K562 (cell line): ENCODE measurements at places on chromosomes 5 and 9. TPM values are rescaled to one million over a fixed set of nuclear protein-coding genes. Genes with fewer than 3 reads are reported as not detected.

- no peaks in the 10 kb centered on the region for H3K27me3 ChIP-seq
- peaks cover 23% of the 10 kb centered on the region for H3K4me1 ChIP-seq
- no peak for DNase-seq
- H3K27ac ChIP-seq = peak overlapping the region; percentile 93
- H3K4me3 ChIP-seq = no peak overlapping the region
Observed at GRCh38 chr5:145856285-145856818, 16.5 kb downstream of the GRXCR2 start.

GRCh38 chr9:105241356-105242043 is 3.0 kb upstream of the SLC44A1 start:
- no peak for DNase-seq
- peaks cover 9% of the 10 kb centered on the region for H3K27me3 ChIP-seq
- peaks cover 16% of the 10 kb centered on the region for H3K4me1 ChIP-seq
- H3K27ac ChIP-seq = no peak overlapping the region
- H3K4me3 ChIP-seq = no peak overlapping the region

- DNase-seq = peak; percentile 5
- no peak overlapping the region for H3K4me3 ChIP-seq
- H3K27ac ChIP-seq = no peak overlapping the region
- no peaks in the 10 kb centered on the region for H3K4me1 ChIP-seq
- H3K36me3 ChIP-seq = no peaks in the 10 kb centered on the region
- no peaks in the 10 kb centered on the region for H3K27me3 ChIP-seq
Observed at GRCh38 chr9:84781458-84781857, 111.9 kb downstream of the NTRK2 start.

IGFBPL1 gene
- total RNA-seq = not detected in 2 replicates

DNA sequence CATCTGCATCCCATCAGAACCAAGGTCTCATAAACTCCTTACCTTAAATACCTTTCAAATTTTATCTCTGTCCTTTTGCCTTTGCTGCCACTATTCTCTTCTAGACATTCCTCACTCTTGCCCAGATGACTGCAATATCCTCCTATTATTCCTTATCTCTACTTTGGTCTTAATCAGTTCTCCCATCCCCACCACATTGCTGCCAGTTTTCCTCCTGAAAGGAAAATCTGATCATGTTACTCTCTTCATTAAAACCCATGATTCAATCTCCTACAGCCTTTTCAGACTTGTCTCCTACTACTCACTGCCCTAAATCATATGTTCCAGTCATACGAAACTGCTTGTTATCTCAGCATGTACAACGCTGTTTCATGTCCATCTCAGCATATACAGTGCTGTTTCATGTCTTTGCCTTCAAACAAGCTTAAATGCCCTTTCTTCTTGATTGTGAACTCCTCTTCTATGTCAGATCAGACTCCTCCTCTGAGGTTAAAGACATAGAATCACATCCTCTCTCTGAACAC is 152.6 kb upstream of the FST start:
- H3K36me3 ChIP-seq = no peaks in the 10 kb centered on the region
- no peak overlapping the region for H3K4me3 ChIP-seq
- H3K27me3 ChIP-seq = no peaks in the 10 kb centered on the region
- DNase-seq = no peak
- no peak overlapping the region for H3K27ac ChIP-seq
- no peaks in the 10 kb centered on the region for H3K4me1 ChIP-seq

CXCL14 gene
- total RNA-seq = not detected in 2 replicates

GRCh38 chr5:139664086-139664693 is 16.0 kb downstream of the CXXC5 start:
- DNase-seq = no peak
- peak overlapping the region; percentile 49; the same call in 2 of the 3 replicates for H3K27ac ChIP-seq
- peaks cover 82% of the 10 kb centered on the region for H3K4me1 ChIP-seq
- no peak overlapping the region for H3K4me3 ChIP-seq
- peaks cover 60% of the 10 kb centered on the region; the same call in 2 of the 3 replicates for H3K36me3 ChIP-seq
- no peaks in the 10 kb centered on the region for H3K27me3 ChIP-seq

- no peak overlapping the region for H3K27ac ChIP-seq
- H3K4me1 ChIP-seq = no peaks in the 10 kb centered on the region
- DNase-seq = no peak
- H3K4me3 ChIP-seq = no peak overlapping the region
- H3K27me3 ChIP-seq = peaks cover 35% of the 10 kb centered on the region
Observed at GRCh38 chr5:157165261-157165660, 803 bp downstream of the GARIN3 start.
